ENCODE measurements at places on chromosomes 6 and 20. TPM values are rescaled to one million over a fixed set of nuclear protein-coding genes. Genes with fewer than 3 reads are reported as not detected.

ULBP3 gene
- total RNA-seq: not detected

RAE1 gene
- total RNA-seq: 35.8 TPM

MTFR2 gene
- total RNA-seq: not detected

DNA sequence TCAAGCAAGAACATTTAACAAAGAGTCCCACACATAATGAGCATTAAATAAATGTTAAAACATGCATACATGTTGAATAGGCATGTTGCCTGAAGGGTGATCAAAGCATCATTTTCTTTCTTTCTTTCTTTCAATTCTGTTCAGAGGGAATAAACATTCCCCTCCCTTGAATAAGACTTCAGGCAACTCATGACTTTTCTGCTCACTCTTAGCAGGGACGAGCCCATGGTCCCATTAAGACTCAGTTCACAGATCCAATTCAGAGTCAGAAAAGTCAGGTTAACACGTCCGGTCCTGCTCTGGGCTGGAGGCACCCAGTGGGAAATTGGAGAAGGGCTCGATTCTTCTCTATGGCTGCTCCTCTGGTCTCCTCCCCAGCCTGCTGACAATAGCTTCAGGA is 181.7 kb downstream of the ZNF217 start:
- no peak for DNase-seq
- H3K4me1 ChIP-seq: peaks cover 10% of the 10 kb centered on the region

GRCh38 chr6:22926790-22927354 is 357.5 kb downstream of the HDGFL1 start:
- DNase-seq: no peak
- no peaks in the 10 kb centered on the region for H3K36me3 ChIP-seq
- H3K27me3 ChIP-seq: no peaks in the 10 kb centered on the region
- H3K4me1 ChIP-seq: peaks cover 6% of the 10 kb centered on the region

DNA sequence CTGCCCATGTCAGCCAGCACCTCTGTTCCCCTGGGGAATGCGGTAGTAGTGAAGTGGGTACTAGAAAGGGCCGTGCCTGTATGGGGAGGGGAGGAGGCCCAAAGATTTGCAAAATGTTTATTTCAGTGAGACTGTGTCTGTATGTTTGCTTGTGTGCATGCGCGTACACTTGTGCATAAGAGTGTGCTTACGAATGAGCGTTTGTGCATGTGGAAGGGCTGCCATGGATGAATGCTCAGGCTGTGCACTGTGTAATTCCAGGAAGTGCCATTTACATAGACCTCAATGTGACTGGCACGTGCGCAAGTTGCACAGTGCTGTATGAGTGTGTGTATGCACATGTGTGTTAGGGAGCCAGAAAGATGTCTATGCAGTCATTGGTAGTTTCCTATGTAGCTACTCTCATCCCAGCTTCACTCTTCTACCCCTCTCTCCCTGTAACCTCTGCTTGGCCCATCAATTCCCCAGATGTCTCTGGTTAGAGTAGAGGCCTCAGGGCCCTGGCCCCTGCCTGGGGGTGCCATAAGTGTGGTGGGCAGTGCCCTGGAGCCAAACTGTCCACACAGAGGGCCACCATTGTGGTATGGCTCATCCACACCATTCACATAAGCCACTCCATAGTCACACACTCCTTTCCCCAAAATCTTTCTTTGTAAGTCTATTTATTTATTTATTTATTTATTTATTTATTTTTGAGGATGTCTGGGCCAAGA is 26.8 kb upstream of the SLC22A7 start:
- H3K27ac ChIP-seq: no peak overlapping the region
- H3K4me1 ChIP-seq: peaks cover 13% of the 10 kb centered on the region
- H3K36me3 ChIP-seq: no peaks in the 10 kb centered on the region
- no peak for DNase-seq

- no peak overlapping the region for H3K4me3 ChIP-seq
- H3K4me1 ChIP-seq: no peaks in the 10 kb centered on the region
- H3K27ac ChIP-seq: no peak overlapping the region
- DNase-seq: no peak
Observed at GRCh38 chr6:35775031-35775430, 1.4 kb upstream of the CLPSL2 start.

- H3K36me3 ChIP-seq: no peaks in the 10 kb centered on the region
- no peak for DNase-seq
- no peaks in the 10 kb centered on the region for H3K4me1 ChIP-seq
- H3K4me3 ChIP-seq: no peak overlapping the region
- H3K27ac ChIP-seq: no peak overlapping the region
- H3K27me3 ChIP-seq: no peaks in the 10 kb centered on the region
Observed at GRCh38 chr20:57211406-57211805, 55.0 kb downstream of the BMP7 start.

GRCh38 chr20:41079066-41079465 is 50.4 kb downstream of the TOP1 start:
- no peak for DNase-seq
- peaks cover 48% of the 10 kb centered on the region for H3K36me3 ChIP-seq
- no peaks in the 10 kb centered on the region for H3K4me1 ChIP-seq

DNA sequence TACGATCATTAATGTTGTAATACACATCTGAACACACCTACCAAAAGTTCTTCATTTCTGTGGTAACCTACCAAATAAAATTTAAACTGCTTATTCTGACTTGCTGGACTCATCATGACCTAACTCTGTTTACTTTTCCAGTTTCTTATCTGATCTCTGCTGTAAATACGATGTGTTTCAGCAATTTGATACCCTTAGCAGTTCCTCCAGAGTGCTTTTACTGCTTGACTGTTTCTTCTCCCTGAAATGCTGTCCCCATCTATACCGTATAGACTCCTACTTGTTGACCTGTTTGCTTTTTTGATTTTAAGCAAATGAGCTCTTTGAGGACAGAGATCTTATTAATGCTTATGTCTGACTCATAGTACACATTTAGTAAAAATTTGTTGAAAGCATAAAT is 119.5 kb downstream of the SCAF8 start:
- no peaks in the 10 kb centered on the region for H3K36me3 ChIP-seq
- no peaks in the 10 kb centered on the region for H3K27me3 ChIP-seq
- H3K4me1 ChIP-seq: peaks cover 18% of the 10 kb centered on the region
- H3K27ac ChIP-seq: no peak overlapping the region
- no peak for DNase-seq

DNA sequence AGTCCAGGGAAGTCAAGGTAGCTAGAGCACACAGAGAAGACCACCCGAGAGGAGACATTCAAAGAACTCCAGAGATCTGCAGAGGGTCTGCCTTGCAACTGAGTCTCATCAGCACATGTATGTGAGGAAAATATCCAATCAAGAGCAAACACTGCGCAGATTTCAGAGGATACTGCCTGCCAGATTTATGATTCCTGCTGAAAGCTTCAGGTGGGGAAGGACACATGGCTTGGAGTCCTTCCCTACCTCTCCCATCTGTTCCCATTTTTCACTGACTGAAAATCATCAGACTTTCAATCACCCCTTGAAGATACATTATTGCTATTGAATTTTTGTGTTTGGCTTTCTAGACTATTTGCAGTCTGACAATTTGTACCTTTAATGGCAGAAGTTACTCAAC is 7.6 kb upstream of the KIAA1586 start:
- H3K27me3 ChIP-seq: peaks cover 5% of the 10 kb centered on the region
- H3K36me3 ChIP-seq: no peaks in the 10 kb centered on the region
- no peak overlapping the region for H3K4me3 ChIP-seq
- H3K4me1 ChIP-seq: no peaks in the 10 kb centered on the region
- H3K27ac ChIP-seq: no peak overlapping the region

- H3K36me3 ChIP-seq: peaks cover 22% of the 10 kb centered on the region
- no peaks in the 10 kb centered on the region for H3K4me1 ChIP-seq
- H3K4me3 ChIP-seq: no peak overlapping the region
- no peaks in the 10 kb centered on the region for H3K27me3 ChIP-seq
- DNase-seq: no peak
Observed at GRCh38 chr20:62331347-62331746, 28.6 kb downstream of the ADRM1 start.

GRCh38 chr6:36820700-36821580 is 18.3 kb downstream of the CPNE5 start:
- H3K36me3 ChIP-seq: no peaks in the 10 kb centered on the region
- no peaks in the 10 kb centered on the region for H3K4me1 ChIP-seq
- no peak for DNase-seq
- peak overlapping the region; percentile 74 for H3K27ac ChIP-seq
- no peak overlapping the region for H3K4me3 ChIP-seq

DNA sequence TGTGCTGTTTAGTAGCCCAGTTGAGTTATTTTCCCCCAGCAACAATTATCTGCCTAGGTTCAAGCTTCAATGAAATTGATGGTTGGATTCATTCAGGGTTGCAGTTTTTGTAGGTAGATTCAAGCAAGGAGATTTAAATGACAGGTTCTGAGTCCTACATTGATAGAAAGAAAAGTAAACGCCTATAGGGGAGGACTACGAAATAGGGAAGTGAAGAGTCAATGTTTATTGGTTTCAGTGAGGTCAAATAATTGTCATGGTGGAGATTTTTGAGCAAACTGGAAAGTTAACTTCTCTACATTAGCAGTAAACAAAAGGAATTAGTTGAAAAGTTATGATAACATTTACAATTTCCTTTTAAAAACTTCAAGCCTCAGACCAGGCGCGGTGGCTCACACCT is 734 bp upstream of the WFDC13 start:
- H3K36me3 ChIP-seq: no peaks in the 10 kb centered on the region
- no peak overlapping the region for H3K27ac ChIP-seq
- H3K4me1 ChIP-seq: no peaks in the 10 kb centered on the region
- no peak for DNase-seq
- H3K27me3 ChIP-seq: no peaks in the 10 kb centered on the region

- peaks cover 5% of the 10 kb centered on the region for H3K4me1 ChIP-seq
- no peak overlapping the region for H3K27ac ChIP-seq
- peaks cover 8% of the 10 kb centered on the region for H3K27me3 ChIP-seq
- H3K4me3 ChIP-seq: no peak overlapping the region
- DNase-seq: no peak
Observed at GRCh38 chr6:19839788-19840187, 2.6 kb downstream of the ID4 start.

GRCh38 chr6:44679438-44680201 is 292.1 kb downstream of the CDC5L start:
- DNase-seq: no peak
- no peak overlapping the region for H3K4me3 ChIP-seq
- no peak overlapping the region for H3K27ac ChIP-seq
- no peaks in the 10 kb centered on the region for H3K27me3 ChIP-seq

GRCh38 chr6:97462938-97463598 is 180.1 kb upstream of the MMS22L start:
- no peaks in the 10 kb centered on the region for H3K4me1 ChIP-seq
- DNase-seq: no peak
- no peaks in the 10 kb centered on the region for H3K36me3 ChIP-seq
- no peak overlapping the region for H3K4me3 ChIP-seq
- no peak overlapping the region for H3K27ac ChIP-seq

DNA sequence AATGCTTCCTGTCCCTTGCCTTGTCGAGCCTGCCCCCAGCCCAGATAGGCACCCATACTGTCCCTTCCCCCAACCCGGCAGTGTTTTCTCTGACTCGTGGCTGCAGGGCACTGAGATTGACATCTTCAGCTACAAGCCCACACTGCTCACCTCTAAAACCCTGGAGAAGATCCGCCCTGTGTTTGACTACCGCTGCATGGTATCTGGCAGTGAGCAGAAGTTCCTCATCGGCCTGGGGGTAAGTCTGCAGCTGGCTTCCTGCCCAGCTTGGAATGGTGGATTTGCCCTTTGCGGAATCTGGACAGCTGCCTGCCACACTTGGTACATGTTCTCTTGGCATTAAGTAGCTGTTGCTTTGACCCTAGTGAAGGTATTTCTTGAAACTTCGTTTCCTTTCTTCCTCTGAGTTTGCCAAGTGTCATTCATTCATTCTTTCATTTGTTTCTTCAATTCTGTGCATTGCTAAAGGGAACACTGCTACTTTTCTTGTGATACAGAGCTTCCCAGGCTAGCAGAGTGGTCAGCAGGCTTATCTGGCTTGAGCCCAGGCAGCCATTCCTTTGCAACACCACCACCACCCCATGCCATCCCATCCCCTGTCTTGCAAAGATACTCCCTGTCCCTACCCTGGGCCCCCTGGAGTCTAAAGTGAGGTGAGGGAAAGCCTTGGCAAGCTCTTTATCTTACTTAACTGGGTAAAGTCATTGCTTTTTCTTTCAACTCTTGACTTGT is 26.2 kb downstream of the CCDC167 start:
- DNase-seq: peak; percentile 43
- no peak overlapping the region for H3K27ac ChIP-seq
- no peaks in the 10 kb centered on the region for H3K36me3 ChIP-seq
- H3K27me3 ChIP-seq: no peaks in the 10 kb centered on the region

GRCh38 chr6:27806981-27807440 is 105.2 kb downstream of the OR2B2 start:
- H3K4me3 ChIP-seq: peak overlapping the region; percentile 60
- no peak for DNase-seq
- peaks cover 17% of the 10 kb centered on the region for H3K4me1 ChIP-seq
- no peak overlapping the region for H3K27ac ChIP-seq
- H3K27me3 ChIP-seq: peaks cover 68% of the 10 kb centered on the region

All from gastrocnemius medialis (tissue), 4 donors.